ENCODE measurements at places on chromosomes 7 and 10. TPM values are rescaled to one million over a fixed set of nuclear protein-coding genes. Genes with fewer than 3 reads are reported as not detected.
A peak's percentile ranks its signal among the peaks of the same experiment; 100 is the strongest.

DNA sequence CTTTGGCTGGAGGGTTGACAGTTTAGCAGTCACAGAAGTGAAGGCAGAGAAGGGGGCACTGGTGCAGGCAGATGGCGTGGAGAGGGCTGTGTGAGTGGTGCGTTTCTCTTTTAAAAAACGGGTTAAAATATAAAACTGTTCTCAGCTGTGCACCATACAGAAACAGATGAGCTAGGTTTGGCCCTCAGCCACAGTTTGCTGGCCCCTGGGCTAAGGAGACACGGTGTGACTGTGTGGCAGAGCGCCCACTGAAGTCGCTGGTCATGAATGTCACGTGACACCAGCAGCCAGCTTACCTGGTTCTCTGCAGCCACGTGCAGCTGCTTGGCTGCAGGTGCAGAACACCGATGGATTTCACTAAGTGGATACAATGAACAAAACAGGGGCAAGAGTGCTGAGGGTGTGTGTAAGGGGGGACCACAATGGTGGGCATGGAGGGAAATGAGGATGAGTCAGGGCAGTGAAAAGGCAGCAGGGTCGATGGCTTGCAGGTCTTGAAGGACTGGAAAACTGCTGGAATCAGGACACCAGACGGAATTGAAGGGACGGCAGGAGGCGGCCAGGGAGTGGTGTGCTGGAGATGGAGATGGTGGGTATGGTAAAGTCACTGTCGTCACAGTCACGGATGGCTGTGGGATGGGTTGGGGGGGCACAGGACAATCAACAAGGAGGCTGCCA, 7.4 kb downstream of the ZNF746 start:
- DNase-seq, result no peak
- H3K27ac ChIP-seq, result no peak overlapping the region
- no peaks in the 10 kb centered on the region for H3K4me1 ChIP-seq
- H3K27me3 ChIP-seq, result no peaks in the 10 kb centered on the region
- peaks cover 64% of the 10 kb centered on the region for H3K36me3 ChIP-seq

DNA sequence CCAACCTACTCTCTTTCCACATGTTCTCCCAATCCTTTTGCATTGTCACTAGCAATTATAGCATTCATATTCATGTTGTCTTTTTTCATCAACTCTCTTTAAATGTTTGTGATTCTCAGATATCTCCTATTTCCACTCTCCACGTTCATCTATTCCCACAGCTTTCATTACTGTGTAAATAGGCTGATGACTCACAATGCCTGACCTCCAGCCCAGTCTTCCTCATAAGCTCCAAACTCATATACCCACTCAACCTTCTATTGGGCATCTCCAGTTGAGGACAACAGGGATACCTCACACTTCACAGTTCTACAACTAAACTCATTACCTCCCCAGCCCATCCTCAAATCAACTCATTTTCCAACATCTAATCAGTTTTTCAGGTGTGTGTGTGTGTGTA, 194.1 kb downstream of the DGKI start:
- H3K27me3 ChIP-seq, result peaks cover 7% of the 10 kb centered on the region
- H3K36me3 ChIP-seq, result no peaks in the 10 kb centered on the region
- no peaks in the 10 kb centered on the region for H3K4me1 ChIP-seq
- H3K27ac ChIP-seq, result no peak overlapping the region
- no peak overlapping the region for H3K4me3 ChIP-seq
- no peak for DNase-seq

DNA sequence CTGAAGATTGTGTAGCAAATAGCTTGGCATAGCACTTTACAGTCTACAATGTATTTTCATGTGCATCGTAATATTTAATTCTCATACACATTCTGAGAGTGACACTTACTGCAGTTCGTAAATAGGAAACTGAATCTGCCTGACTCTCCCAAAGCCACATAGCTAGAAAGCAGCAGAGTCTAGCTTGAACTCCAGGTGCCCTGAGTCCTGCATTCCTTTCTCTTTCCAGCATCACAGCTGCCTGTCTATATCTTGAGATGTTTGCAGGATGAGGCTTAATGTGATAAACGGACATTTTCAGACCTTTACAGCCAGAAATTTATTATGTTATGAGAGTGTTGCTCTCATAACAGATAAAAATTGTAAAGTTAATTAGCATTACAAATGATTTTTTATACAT, 132.9 kb upstream of the PLXDC2 start:
- H3K4me1 ChIP-seq, result no peaks in the 10 kb centered on the region
- DNase-seq, result no peak
- no peaks in the 10 kb centered on the region for H3K36me3 ChIP-seq

- H3K4me1 ChIP-seq, result peaks cover 9% of the 10 kb centered on the region
- H3K27ac ChIP-seq, result no peak overlapping the region
- H3K36me3 ChIP-seq, result no peaks in the 10 kb centered on the region
- H3K4me3 ChIP-seq, result no peak overlapping the region
- no peak for DNase-seq
- no peaks in the 10 kb centered on the region for H3K27me3 ChIP-seq
Measured at GRCh38 chr10:84306751-84307384, 21.5 kb upstream of the CCSER2 start.

- no peak overlapping the region for H3K4me3 ChIP-seq
- H3K4me1 ChIP-seq, result no peaks in the 10 kb centered on the region
- DNase-seq, result no peak
- H3K27ac ChIP-seq, result no peak overlapping the region
- no peaks in the 10 kb centered on the region for H3K36me3 ChIP-seq
Measured at GRCh38 chr10:71782221-71782916, 9.0 kb upstream of the VSIR start.

- DNase-seq, result no peak
- no peak overlapping the region for H3K27ac ChIP-seq
- H3K27me3 ChIP-seq, result no peaks in the 10 kb centered on the region
- H3K4me1 ChIP-seq, result no peaks in the 10 kb centered on the region
Measured at GRCh38 chr7:41869997-41870396, 167.1 kb upstream of the INHBA start.

DNA sequence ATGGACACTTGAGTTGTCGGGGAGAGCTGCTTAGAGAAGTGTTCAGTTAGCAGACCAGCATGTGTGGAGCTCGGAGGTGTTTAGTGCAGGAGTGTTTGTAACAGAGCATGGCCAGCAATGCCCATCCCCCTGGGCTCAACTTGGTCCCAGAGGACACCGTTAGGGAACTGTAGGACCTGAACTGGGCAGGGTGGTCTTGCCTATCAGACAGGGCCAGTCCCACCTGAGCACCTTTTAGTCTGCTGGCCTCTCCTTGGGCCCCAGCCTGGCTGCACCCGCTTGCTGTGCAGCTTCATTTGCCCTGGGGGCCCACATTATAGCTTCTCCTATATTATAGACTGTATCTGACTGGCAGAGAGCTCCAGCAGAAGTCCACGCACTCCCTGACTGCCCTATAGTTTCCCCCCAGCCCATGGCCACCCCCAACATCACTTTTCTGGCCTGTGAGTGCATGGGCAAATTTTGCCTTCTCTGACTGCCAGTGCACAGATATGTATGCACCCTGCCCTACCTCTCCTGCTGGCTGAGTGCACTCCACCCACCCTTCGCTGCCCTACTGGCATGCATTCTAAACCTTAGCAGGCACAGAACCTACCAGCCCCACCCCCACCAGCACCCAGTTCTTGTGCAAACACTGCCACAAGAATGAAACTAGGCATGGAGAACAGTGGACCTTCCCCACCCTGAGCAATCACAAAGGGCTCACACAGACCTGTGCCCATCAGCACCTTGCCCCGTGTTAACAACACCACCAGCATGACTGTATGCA, 1030.6 kb upstream of the GHITM start:
- H3K4me3 ChIP-seq, result no peak overlapping the region
- H3K27me3 ChIP-seq, result no peaks in the 10 kb centered on the region
- H3K4me1 ChIP-seq, result no peaks in the 10 kb centered on the region
- H3K36me3 ChIP-seq, result no peaks in the 10 kb centered on the region

- DNase-seq, result no peak
- no peak overlapping the region for H3K27ac ChIP-seq
- H3K27me3 ChIP-seq, result no peaks in the 10 kb centered on the region
- no peak overlapping the region for H3K4me3 ChIP-seq
- H3K4me1 ChIP-seq, result no peaks in the 10 kb centered on the region
Measured at GRCh38 chr10:27190508-27190907, 35.4 kb downstream of the MASTL start.

- H3K36me3 ChIP-seq, result no peaks in the 10 kb centered on the region
- no peaks in the 10 kb centered on the region for H3K27me3 ChIP-seq
- H3K4me3 ChIP-seq, result no peak overlapping the region
- H3K27ac ChIP-seq, result no peak overlapping the region
- H3K4me1 ChIP-seq, result no peaks in the 10 kb centered on the region
- no peak for DNase-seq
Measured at GRCh38 chr7:24425664-24426063, 141.7 kb downstream of the NPY start.

DNA sequence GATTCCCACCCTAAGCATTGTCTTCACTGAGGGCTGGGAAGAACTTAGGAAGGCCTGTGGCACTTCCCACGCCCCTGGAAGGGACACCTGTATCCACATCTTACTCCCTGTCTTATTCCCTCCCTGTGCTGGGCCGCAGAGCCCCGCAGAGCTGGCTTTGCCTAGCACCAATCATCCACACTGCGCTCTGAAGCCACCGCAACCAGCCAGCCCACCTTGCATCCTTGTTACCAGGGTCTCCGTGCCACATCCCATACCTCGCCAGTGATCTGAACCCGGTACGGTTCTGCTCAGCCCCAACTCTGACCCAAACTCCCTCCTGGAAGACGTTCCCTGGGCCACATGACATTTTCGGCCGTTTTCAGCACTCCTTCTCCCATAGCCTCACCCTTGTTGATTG, 101.4 kb upstream of the PITRM1 start:
- H3K27ac ChIP-seq, result no peak overlapping the region

DNA sequence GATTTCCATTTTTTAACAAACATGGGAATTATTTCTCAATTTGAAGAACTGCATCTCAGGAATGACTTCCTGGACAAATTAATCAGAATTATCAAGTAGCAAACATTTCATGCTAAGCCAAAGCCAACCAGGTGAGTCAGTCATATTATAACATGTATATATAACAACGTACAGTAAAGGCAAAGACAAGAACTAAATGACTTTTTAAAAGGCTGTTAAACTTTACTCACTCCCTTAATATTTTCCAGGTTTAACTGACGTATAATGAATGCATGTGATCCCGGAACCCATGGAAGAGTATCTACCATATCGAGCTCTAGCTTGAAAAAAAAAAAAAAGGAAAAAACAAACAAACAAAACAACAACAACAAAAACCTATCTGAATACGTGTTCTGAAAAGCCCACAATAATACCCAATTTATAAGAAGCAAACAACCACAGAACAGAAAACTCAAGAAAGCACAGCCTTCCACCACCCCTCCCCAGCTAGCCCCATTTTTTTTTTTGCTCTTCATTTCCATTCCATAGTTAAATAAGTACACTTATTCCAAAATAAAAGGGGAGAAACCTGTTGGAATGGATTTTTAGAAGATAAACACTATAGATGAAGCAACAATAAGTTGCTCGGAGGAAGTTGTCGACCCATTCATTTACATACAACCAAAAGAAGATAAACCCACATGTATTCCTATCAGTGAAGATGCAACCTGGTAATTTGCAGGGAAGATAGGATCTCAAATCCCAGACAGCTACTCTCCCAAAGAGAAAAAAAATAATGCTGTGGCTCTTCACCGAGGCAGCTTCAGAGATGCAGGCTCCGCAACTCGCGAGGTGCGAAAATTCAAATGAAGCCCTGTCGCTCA, 537 bp downstream of the NAPEPLD start:
- no peak for DNase-seq
- H3K27ac ChIP-seq, result peak overlapping the region; percentile 97
- no peaks in the 10 kb centered on the region for H3K27me3 ChIP-seq
- H3K36me3 ChIP-seq, result no peaks in the 10 kb centered on the region
- H3K4me3 ChIP-seq, result peak overlapping the region; percentile 75

- H3K27me3 ChIP-seq, result no peaks in the 10 kb centered on the region
- H3K36me3 ChIP-seq, result no peaks in the 10 kb centered on the region
- H3K4me1 ChIP-seq, result peaks cover 14% of the 10 kb centered on the region
- peak; percentile 98 for DNase-seq
- H3K27ac ChIP-seq, result peak within 1 kb of the TSS; percentile 97
Measured at GRCh38 chr10:101031128-101031795, at the start of the genes PDZD7 and SFXN3. Gene PDZD7 (minus strand): TSS chr10:101031129. CDS start chr10:101030219, 910 bp downstream. Gene SFXN3 (plus strand): TSS chr10:101031234. CDS start chr10:101034695, 3,461 bp downstream.

- H3K36me3 ChIP-seq, result no peaks in the 10 kb centered on the region
- DNase-seq, result no peak
- no peak overlapping the region for H3K4me3 ChIP-seq
- H3K4me1 ChIP-seq, result peaks cover 24% of the 10 kb centered on the region
- H3K27ac ChIP-seq, result peak overlapping the region; percentile 73
Measured at GRCh38 chr10:69466689-69467088, 15.4 kb downstream of the TSPAN15 start.

- DNase-seq, result no peak
- no peak overlapping the region for H3K27ac ChIP-seq
- no peaks in the 10 kb centered on the region for H3K27me3 ChIP-seq
- peaks cover 34% of the 10 kb centered on the region for H3K4me1 ChIP-seq
- H3K4me3 ChIP-seq, result no peak overlapping the region
Measured at GRCh38 chr7:43594020-43594419, 11.1 kb downstream of the STK17A start.

DNA sequence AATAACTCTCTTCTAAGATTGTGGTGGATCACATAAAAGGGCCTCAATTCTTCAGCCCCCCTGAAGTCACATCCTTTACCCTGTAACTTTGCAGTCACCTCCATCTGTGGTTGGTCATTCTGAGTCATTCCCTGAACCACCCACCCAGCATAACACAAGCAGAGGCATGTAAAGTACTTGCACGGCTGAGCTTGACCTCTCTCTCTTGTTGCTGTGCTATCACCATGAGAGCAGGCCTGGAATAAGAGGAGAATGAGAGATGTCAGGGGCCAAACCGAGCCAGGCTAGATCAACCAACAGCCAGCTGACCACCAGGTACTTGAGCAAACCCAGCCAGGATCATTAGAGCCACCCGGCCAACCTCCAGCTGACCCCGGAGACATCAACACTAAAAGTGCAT, 13.5 kb upstream of the STK17A start:
- no peaks in the 10 kb centered on the region for H3K27me3 ChIP-seq
- no peak for DNase-seq
- no peak overlapping the region for H3K27ac ChIP-seq
- no peak overlapping the region for H3K4me3 ChIP-seq
- no peaks in the 10 kb centered on the region for H3K4me1 ChIP-seq

- no peak for DNase-seq
- H3K27me3 ChIP-seq, result no peaks in the 10 kb centered on the region
- H3K4me3 ChIP-seq, result no peak overlapping the region
Measured at GRCh38 chr10:49357910-49358309, 38.0 kb downstream of the DRGX start.

GRCh38 chr7:2936301-2936700, 92.2 kb upstream of the GNA12 start:
- no peak for DNase-seq
- no peak overlapping the region for H3K27ac ChIP-seq
- no peaks in the 10 kb centered on the region for H3K4me1 ChIP-seq
- H3K36me3 ChIP-seq, result no peaks in the 10 kb centered on the region
- no peak overlapping the region for H3K4me3 ChIP-seq

Gene NCAPG2
- total RNA-seq, result 3.4 TPM

Gene ASAH2
- 0.32 TPM for total RNA-seq

Gene PRKCQ
- total RNA-seq, result 1.5 TPM

Gene STAG3
- 2.2 TPM for total RNA-seq

Gene NUP42
- 27.6 TPM for total RNA-seq

Gene RBM28
- total RNA-seq, result 9.0 TPM

Gene EEPD1
- total RNA-seq, result 18.2 TPM

Gene GRID2IP
- total RNA-seq, result 0.95 TPM

Gene NFKB2
- total RNA-seq, result 24.5 TPM
